Cardiac fibroblast (primary cell): ENCODE measurements at places on chromosomes 12 and 14.
A peak's percentile ranks its signal among the peaks of the same experiment; 100 is the strongest.

- no peak for DNase-seq
These were observed 75.6 kb downstream of the ANO6 start for GRCh38 chr12:45291518-45291917.

DNA sequence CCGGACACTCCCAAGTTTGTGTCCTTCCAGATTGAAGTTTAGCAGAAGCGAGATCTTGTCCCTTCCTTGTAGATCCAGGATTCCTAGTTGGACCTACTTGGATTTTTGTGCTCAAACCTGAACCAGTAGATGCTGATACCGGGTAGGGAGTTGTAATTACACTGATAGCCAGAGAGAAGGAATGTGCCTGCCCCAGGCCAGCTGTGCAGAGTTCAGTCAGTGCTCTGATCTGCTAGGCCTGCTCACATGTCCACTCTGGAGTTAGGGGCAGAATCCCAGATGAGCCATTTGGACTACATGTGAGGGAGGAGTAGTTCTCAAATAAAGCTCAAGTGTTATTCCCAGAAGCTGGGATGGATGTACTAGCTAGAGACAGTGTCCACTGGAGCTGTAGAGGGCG, 65.7 kb downstream of the PRKCH start:
- DNase-seq = no peak

- peak; percentile 47 for DNase-seq
These were observed 612 bp upstream of the FOXN3 start for GRCh38 chr14:89417465-89418225.

GRCh38 chr12:54584128-54584527, 4.3 kb downstream of the PPP1R1A start:
- DNase-seq = no peak

- peak; percentile 89 for DNase-seq
These were observed at the start of gene MMP19 for GRCh38 chr12:55842681-55843429. Gene MMP19, minus strand, starts transcription at chr12:55842936. Its CDS starts 106 bp downstream, at chr12:55842830.

DNA sequence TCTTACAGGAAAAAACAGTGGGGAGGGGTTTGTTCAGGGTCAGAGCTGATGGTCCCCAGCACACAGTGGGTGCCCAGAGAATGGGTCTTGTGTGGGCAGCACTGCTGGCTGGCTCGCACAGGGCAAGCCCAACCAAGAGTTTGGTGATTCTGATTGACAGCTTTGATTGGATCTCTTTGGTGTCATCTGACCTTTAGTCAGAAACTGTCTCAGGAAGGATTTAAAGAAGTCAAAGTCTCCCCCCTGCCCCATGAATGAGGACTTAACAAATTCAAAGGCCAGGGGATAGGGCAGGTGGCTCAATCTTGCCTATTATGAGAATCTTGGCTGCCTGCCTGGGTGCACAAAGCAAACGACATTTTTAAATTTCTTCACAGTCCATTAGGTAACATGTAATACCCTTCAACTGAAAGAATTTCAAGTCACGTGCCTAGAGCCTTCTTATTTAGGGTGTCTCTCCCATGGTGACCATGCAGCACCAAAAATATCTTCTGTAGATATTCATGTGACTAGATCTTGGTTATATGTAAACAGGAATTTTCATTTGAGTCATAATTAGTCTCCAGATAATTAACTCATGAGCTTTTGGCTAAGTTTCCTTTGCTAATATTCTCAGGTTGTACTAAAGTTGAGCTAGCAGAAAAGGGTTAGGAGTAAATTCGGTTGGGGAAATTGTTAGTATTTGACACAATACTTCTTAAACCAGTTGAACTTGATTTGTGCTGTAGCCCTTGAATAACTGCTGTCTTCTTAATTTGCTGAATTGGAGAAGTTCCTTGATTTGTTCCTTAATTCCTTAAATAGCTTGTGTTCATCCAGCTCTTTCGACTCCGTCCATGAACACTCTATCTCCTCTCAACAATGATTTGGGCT, 54.5 kb upstream of the HECTD1 start:
- DNase-seq = peak; percentile 83

GRCh38 chr12:58455136-58455535, 465.2 kb downstream of the LRIG3 start:
- DNase-seq = peak; percentile 55

- peak; percentile 93 for DNase-seq
These were observed 237.9 kb downstream of the IPO8 start for GRCh38 chr12:30457621-30458289.

- no peak for DNase-seq
These were observed 128.9 kb downstream of the BCL11B start for GRCh38 chr14:99143126-99143525.
